ENCODE measurements at places on chromosomes 3 and 15.
A peak's percentile ranks its signal among the peaks of the same experiment; 100 is the strongest.

GRCh38 chr3:112767177-112767576 lies 79.5 kb downstream of the CD200R1L start:
- DNase-seq: peak; percentile 79

DNA sequence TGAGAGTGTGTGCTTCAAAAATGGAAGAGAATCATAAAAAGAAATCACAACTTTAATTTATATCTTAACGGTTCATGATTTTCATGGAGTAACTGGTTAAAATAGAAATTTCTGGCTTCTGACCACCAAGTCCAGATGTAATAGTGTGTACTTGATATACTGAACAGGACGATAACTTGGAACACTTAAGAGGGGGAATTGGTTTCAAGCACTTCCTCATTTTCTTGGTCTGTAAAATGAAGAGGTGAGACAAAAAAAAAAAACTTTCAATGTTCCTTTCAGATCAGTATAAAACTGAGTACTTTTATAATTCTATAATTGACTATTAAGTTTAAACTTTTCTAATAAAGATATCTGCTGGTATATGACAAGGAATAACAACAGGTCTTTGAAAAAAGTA lies 64.0 kb upstream of the TRA2B start:
- no peak for DNase-seq

- no peak for DNase-seq
Observed at GRCh38 chr15:53581513-53581912, 177.9 kb downstream of the WDR72 start.

GRCh38 chr3:125005222-125005621 lies 50.6 kb downstream of the HEG1 start:
- DNase-seq: peak; percentile 71

- peak; percentile 71 for DNase-seq
Observed at GRCh38 chr3:119624002-119624720, 26.5 kb downstream of the PLA1A start.

GRCh38 chr15:99603828-99604227 lies 38.0 kb downstream of the MEF2A start:
- no peak for DNase-seq

GRCh38 chr3:58337190-58337589 lies 4.5 kb downstream of the PXK start:
- DNase-seq: no peak

- DNase-seq: no peak
Observed at GRCh38 chr3:39322936-39323335, 6.6 kb upstream of the CCR8 start.

DNA sequence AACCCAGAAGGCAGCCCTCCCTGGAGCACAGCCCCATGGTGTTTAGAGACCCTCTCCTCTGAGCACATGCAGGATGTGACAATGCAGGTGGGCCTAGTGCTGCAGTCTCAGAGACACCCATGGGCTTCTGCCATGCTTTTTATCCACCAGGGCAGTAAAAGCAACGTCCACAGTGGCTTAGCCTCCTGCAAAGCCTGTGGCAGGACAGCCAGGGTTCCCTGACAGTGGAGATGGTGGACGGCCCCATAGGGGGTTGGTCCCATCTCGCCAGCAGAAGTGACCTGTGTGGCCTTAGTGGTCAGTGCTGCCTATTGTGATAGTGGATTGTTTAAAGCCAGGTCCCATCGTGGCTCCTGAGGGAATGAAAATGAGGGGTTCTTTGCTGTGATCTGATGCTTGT lies 46.6 kb downstream of the APBA2 start:
- DNase-seq: no peak

DNA sequence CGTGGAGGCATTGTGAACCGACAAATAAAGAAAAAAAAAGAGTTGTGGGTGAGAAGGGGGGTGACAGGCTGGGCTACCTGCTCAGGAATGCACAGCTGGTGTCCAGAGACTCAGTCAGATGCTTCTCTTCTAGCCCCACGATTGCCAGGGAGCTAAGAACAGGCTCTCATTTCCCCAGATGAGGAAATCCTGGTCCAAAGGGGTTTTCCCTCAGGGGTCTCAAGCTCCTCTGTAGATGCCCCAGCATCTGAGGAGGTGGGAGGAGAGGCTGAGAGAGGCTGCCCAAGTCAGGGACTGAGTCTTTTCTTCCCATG lies 35.5 kb downstream of the BNC1 start:
- DNase-seq: no peak

DNA sequence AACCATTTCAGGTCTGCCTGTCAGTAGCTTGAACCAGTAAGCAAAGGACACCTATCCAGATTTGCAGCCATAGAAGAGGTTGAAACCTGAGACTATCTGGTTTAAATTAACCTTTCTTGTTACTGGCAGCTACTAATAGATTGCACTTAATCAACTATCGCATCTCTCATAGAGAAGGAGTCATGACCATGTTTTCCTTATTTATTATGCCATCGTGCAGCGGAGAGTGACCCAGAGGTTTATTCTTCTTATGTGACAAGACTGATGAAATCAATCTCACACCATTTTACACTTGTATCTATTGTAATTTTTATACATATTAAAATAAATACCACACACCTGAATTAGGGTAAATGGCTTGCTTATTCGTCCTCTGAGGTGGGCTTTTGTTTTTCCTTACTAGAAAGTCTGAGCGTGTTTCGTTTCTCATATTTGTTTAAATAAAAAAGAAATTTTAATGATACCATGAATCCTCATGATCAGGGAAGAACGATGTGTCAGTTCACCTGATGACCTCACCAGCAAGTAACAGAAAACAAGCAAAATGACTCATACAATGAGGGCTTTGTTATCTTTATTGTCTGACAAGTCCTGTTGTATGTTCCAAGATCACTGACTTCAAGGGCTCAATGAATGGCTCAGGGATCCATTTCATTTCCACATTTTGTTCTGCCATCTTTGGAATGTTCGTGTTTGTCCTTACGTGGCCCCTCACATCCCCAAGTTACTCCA lies 379.5 kb upstream of the DPH6 start:
- DNase-seq: no peak

- no peak for DNase-seq
Observed at GRCh38 chr3:47870156-47870555, 67.2 kb downstream of the DHX30 start.

GRCh38 chr3:50698269-50698668 lies 23.5 kb downstream of the DOCK3 start:
- DNase-seq: no peak

DNA sequence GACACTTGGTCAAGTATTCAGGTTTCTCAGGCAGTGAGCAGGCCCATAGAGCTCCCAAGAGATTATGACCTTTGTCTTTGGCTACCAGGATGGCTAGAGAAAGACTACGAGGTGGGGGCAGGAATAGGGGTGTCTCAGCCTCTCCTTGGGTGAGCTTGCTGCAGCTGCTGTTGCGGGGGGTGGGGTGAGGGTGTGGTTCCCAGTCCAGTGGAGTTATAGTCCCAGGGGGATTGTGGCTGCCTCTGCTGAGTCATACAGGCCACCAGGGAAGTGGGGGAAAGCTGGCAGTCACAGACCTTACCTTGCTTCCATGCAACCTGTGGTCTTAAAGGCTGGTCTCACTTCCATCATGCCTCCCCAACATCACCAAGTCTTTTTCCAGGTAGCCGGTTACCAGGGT lies 31.7 kb downstream of the ATP2C1 start:
- no peak for DNase-seq

DNA sequence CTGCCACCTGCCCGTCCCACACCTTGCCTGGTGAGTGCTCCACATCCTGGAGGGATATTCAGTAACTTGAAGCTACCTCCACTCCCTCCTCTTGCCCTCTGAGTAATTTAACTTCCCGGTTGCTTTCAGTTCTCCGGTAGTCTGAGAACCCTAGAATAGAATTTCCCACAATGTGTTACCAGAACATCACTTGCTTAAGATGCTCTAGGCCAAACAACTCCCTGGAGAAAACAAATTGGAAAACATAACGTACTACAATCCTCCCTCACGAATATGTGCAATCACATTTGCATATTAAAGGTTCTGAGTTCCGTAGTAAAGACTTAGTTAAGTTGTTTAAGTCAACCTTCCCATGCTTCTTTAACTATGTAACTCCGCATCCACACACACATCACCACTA lies 44.8 kb downstream of the SLCO2A1 start:
- DNase-seq: no peak

DNA sequence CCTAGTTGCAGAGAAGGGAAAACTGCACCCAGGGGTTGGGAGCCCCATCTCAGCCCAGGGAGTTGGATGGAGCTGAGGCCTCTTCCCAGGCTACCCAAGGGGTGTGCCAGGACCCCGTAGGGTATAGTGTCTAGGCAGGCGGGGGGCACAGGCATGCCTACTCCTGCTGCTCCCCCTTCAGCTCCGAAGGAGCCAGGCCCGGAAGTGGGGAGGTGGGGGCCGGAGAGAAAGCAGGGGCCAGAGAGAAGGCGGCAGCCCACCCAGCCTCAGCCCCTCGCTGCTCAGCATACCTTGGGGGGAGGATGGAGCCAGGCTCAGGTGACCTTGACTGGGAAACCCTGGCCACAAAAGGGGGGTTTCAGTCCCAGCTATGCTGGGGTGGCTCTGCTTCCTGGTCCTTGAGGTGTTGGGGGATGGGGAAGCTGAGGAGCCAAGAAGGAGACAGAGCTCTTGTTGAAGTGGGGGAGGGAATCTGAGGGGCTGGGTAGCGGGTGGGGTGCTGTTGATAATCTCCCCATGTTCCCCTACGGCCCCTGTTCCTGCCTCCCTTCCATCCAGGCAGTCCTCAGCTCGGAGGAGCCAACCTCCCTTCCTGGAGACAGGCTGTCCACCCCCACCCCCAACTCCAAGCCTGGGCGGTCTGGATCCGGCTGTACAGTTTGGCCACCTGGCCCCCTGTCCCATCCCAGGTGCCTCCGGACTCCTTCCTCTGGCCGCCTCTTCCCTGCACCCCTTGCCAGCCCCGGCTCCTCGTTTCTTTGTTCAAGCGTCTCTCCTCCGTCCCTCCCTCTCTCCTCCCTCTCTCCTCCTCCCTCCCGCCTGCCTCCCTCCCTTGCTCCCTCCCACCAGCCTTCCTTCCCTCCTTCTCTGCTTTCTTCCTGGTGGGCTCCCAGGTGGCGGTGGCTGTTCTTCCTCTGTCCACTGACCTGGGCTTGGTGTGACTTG lies 1.7 kb downstream of the SEMA3F start:
- no peak for DNase-seq

DNA sequence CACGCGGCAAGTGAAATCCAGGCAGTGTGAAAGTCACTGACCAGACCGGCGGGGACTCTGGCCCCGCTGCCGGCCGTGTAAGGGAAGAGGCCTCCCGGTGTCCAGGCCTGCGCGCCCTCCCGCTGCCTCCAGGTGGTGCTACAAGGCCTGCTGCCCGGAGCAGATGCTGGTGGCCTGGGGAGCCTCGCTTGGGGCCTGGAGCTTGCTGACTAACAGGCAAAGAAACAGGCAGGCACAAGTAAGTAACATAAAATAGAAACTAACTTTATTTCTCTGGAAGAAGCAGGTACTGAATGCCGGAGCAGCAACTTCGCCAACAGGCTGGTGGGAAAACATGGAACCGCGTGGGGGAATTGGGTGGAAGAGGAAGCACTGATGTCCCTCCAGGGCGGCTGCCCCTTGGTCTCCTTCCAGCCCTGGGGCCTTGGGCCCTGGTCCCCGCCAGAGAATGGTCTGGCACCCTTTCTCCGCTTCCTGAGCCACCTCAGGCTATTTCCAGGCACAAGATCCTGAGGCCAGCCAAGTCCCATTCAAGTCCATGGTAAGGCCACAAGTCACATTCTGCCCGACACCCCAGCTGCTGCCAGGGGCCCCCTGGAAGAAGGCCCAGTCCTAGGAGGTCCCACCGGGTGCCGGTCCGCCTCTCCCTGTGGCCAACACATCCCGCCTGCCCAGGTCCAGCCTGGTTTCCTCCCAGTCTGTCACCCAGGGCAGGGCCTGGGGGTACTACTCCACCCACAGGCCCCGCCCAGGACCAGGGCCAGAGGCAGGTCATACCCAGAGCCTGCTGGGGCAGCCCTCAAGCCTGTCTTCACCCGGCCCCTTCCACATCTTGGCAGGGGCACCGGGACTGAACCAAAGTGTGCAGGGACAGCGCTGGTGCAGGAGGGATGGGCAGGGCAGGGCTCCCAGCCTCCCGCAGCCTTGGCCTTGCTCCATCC lies 45.0 kb downstream of the TNK2 start:
- peak; percentile 75 for DNase-seq

GRCh38 chr3:169241991-169242707 lies 421.4 kb downstream of the MECOM start:
- no peak for DNase-seq

DNA sequence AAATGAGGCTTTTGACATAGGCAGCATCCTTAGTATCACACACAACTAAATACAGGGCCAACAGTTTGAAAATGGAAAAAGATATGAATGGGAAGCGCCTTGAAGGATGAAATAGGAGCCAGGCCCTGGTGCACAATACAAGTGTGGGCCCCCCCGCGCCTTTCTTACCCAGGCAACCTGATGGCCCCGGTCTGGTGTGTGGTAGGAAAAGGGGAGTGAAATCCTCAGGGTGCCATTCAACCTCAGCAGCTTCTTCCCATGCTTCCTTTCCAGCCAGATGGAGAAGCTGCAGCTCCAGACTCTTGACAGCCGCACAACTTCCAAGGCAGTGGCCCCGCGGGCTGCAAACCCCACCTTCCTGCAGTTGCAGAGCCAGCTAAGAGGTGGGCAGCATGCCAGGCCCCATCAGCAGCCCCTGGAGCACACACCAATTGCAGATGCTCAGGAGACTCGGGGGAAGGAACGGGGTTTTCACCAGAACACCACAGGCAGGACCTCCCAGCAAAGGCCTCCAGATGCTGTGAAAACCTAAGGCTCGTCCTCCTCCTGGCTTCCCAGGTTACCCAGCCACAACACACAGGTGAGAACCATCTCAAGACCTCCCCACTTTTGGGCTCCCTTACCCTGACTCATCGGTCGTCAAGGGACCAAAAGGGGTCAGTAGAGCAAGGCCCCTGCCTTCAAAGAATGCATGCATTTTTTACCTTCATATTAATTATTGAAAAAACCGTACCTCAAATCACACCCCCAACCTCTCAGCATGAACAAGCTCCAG lies 101.6 kb downstream of the CPN2 start:
- DNase-seq: no peak

DNA sequence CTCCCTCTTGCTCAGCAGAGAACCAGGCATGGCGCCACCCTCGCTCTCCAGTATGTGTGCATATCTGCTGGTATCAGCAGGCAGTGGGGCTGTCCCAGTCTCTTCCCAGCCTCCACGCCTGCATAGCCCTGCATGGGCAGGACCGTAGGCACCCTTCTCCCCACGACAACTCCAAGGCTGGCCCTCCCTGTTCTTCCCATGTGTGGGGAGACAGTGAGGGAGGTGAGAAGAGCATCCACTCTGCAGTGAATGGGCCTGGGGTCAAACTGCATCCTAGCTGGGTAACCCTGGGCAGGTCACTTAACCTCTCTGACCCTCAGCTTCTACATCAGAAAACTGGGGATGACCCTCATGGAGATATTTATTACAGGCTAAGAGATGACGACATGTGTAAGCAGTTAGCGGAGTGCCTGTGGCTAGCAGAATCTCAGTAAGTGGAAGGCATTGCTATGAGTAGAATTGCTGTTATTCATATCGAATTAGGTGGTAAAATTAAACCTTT lies 13.3 kb upstream of the SSUH2 start:
- DNase-seq: no peak

DNA sequence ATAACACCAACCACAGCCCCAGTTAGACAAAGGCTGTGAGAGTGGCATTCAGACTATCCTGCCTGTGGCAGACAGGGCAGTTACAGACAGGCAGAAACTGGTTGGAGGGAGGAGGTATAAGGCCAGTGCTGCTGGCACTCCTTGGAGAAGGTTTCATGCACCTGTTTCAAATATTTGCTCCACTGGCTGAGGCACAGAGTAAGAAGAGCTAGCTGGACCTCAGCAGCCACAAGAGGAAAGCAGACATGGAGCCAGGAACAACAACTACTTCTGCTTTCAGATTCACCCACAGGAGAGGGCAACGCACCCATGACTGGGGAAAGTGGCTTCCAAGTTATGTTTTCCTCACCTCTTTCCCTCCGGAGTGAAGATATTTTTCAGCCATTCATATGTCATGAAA lies 11.5 kb upstream of the PRKAR2A start:
- DNase-seq: peak; percentile 60
